Left renal cortex interstitium (tissue), 4 donors: ENCODE measurements at places on chromosomes 11 and 22. TPM values are rescaled to one million over a fixed set of nuclear protein-coding genes. Genes with fewer than 3 reads are reported as not detected.

- DNase-seq, result no peak
Measured at GRCh38 chr11:118859973-118860372, 23.7 kb upstream of the CXCR5 start.

GRCh38 chr11:32426819-32427615 lies 8.3 kb downstream of the WT1 start:
- DNase-seq, result no peak

DNA sequence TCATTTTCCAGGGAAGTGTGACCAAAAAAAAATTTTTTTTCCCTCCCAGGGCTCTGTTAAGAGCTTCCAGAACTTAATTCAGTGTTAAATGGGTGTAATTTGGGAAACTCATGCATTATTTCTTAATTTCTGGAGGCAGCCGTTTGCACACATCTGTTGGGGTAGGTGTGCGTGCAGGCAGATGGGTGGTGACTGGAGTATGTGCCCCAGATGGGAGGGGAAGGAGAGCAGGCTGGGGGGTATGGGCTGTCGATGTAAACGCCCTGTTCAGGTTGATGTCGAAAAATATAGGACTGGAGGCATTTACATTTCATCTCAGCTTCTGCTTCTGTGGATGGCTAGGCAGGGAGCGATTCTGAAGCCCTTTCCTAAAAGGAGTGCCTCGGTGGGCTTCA lies 13.7 kb upstream of the SHISAL1 start:
- DNase-seq, result no peak

- no peak for DNase-seq
Measured at GRCh38 chr11:63906585-63906984, 10.4 kb downstream of the RCOR2 start.

- no peak for DNase-seq
Measured at GRCh38 chr11:108985945-108986279, 321.0 kb downstream of the DDX10 start.

GRCh38 chr11:132549561-132549960 lies 982.7 kb downstream of the OPCML start:
- no peak for DNase-seq

GRCh38 chr22:17057959-17058814 lies 26.6 kb upstream of the IL17RA start:
- peak; percentile 49 for DNase-seq

DNA sequence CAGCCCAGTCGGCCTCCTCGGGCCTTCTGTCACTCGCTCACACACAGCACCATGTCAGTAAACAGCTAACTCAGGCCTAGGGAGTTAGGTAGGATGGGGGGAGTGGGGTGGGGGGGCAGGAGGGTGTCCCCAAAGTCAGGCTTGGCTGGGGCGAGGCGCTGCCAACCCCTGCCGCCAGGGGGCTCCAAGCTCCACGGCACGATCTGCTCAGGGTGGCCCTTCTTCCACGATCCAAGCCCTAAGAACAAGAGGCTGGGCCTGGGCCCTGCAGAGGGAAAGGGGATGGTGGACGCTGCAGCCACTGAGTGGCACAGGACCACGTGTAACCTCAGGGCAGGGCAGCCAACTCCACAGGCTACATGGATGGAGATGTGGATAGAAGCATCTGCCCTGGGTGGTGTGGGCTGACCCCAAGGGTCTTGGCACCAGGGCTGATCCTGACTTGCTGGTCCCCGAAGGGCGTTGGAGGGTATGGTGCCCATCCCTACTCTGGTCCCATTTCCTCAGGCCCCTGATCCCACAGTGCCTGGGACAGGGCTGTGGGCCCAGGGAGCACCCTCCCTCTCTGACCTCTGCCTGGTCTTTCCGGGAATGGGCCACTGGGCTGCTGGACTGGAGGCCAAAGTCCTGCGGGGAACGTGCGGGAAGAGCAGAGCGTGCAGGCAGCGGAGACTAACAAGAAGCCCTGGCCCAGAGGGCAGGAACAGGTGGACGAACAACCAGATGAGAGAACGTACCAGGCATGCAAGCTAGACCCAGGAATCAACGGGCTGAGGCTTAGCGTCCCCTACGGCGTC lies 29.1 kb upstream of the TXNRD2 start:
- DNase-seq, result no peak

DNA sequence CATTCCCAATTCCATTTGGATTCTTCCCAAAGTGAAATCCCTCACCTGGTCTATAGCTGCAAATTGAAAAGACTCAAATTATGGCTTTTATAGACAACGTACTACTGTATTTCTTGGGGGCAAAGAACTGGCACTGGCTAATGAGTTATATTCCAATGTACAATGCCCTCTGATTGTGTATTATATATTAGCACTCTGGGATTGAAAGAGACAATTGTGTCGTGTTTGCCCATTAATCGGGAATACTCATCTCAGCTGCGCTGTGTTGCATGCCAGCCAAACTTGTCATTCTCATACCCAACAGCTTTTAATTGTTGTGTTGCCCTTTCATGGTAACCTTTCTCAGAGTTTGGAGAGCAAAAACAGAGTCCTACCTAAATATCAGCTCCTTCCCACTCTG lies 55.0 kb upstream of the ZBTB44 start:
- DNase-seq, result no peak

GRCh38 chr11:121793291-121793690 lies 322.7 kb downstream of the BLID start:
- no peak for DNase-seq

GRCh38 chr11:110375351-110375750 lies 54.4 kb upstream of the FDX1 start:
- no peak for DNase-seq

- no peak for DNase-seq
Measured at GRCh38 chr11:8317159-8317558, 53.5 kb upstream of the LMO1 start.

DNA sequence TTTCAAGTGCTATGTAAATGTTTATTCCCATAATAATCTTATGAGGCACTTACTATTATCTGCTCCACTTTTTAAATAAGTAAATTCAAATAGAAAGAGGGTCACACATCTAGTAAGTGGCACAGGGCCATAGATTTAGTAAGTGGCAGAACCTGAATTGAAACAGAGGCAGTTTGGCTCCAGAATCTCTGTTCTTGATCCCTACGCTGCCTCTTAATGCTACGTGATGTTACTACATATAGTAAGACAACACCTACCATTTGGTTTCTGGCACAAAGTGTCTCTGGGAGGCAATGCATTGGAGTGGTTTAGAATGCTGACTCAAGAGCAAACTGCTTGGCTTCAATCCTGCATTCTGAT lies 1018.3 kb downstream of the DLG2 start:
- no peak for DNase-seq

- no peak for DNase-seq
Measured at GRCh38 chr11:97544431-97544830, 1154.6 kb downstream of the JRKL start.

GRCh38 chr11:131372234-131372962 lies 2.0 kb downstream of the NTM start:
- no peak for DNase-seq

GRCh38 chr11:45683271-45684058 lies 18.0 kb upstream of the CHST1 start:
- no peak for DNase-seq

Gene MRGPRX3
- not detected for polyA plus RNA-seq

Gene FGF4
- not detected for polyA plus RNA-seq

Gene TEAD1
- polyA plus RNA-seq, result 90.6 TPM

Gene CLMP
- 27.6 TPM for polyA plus RNA-seq

Gene IFITM10
- polyA plus RNA-seq, result 0.46 TPM

Gene ELMOD1
- polyA plus RNA-seq, result 0.27 TPM

Gene BBOX1
- 63.9 TPM for polyA plus RNA-seq

Gene SPI1
- 5.5 TPM for polyA plus RNA-seq

Gene MFRP
- not detected for polyA plus RNA-seq

Gene IGLL1
- 0.54 TPM for polyA plus RNA-seq

Gene CHST1
- polyA plus RNA-seq, result 10.2 TPM
